Daoy (cell line): ENCODE measurements at places on chromosomes 2 and 18. TPM values are rescaled to one million over a fixed set of nuclear protein-coding genes. Genes with fewer than 3 reads are reported as not detected.

DNA sequence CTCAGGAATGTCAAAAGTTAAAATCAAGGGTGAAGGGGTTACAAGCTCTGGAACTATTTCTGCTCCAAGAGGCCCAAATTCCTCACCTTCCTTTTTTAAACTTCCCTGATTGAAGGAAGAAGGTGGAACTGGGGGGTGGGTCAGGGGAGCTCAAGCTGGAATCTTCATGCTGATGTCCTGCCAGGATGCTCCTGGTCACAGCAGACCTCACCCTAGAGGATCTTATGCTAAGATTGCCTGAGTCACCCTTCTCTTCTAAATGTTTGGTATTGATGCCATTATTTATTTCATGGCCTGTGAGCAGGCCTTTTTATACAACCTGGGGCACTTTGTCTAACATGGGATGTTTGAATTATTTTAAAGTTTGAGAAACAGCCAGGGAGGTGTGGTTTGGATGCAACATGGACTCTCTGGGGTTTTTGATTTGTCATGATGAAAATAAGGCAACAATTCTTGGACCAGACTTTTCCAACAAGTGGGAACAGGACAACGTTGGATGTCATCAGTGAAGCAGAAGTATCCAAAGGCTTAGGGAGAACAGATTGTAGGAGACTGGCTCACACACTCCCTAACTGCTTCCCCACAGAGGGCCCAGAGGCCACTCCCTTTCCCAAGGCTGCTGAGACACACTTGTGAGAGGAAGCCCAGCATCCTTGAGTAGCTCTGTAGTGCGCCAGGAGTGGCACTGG lies 420.2 kb upstream of the MEX3C start:
- DNase-seq = no peak

Gene CPS1
- total RNA-seq = 11.4 and 11.7 TPM in 2 replicates

DNA sequence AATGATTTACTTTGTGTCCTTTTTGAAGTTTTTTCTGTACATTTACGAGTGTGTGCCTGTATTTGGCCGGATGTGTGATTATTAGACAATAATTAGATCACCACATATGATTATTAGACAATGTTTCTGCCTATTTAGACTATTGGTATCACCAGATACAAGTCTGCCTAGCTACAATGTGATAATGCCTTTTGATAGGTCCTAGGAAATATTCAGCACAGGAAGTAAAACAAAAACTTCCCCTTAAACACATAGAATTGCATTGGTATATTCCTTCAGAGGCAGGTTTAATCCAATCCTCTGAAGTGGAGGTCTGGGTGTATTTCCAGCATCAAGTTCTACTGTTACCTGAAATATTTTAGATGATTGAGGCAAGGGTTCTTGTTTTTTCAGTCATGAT lies 275.1 kb downstream of the TGIF1 start:
- DNase-seq = no peak

Gene CYP26B1
- 1.9 and 3.7 TPM in 2 replicates for total RNA-seq

GRCh38 chr2:122139739-122140420 lies 384.4 kb downstream of the TSN start:
- no peak for DNase-seq

Gene SLC5A7
- not detected in 2 replicates for total RNA-seq

Gene RESP18
- total RNA-seq = not detected in 2 replicates

Gene TEX44
- total RNA-seq = not detected in 2 replicates

Gene PLGLB1
- 0.29 and 1.3 TPM in 2 replicates for total RNA-seq

DNA sequence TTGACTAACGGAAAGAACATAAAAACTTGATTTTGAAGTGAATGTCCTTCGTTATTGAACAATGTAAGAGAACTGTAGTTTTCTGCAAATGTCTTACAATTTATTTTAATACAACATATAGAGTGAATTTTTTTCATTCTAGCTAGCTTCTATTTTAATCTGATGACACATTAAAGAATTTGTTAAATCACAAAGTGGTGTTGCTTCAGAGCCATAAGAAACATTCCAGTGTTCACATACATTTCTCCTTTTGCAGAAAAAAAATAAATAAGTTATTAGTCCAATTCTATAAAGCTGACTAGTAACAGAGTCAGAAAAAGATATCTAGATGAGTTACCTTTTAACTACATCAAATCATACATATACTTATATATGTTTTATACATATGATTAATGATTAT lies 914.3 kb upstream of the SLC39A10 start:
- no peak for DNase-seq
